ENCODE measurements at places on chromosomes 11 and 22. TPM values are rescaled to one million over a fixed set of nuclear protein-coding genes. Genes with fewer than 3 reads are reported as not detected.

C11orf54 gene
- 19.7 TPM for total RNA-seq

MS4A13 gene
- total RNA-seq: not detected

DNA sequence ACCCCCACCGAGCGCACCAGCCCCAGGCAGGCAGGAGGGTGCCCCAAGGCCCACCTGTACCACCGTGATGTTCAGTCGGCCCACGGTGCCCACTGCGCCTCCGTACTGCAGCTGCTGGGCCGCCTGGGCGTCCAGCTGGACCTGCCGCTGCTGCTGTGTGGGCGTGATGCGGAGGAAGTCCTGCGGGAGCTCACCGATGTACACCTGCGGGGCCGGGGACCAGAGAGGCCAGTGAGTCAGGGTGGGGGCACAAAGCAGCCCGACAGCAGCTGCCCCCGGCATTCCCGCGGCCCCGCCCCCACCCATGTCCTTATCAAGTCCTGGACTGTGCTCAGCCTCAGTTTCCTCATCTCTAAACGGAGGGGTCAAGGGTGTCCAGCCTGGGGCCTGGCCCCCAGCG, 13.8 kb downstream of the TOLLIP start:
- DNase-seq: no peak

GRCh38 chr11:100340466-100341319, 346.4 kb upstream of the ARHGAP42 start:
- DNase-seq: peak; percentile 56

GRCh38 chr22:37324340-37325038, 42.2 kb downstream of the CYTH4 start:
- no peak for DNase-seq

DNA sequence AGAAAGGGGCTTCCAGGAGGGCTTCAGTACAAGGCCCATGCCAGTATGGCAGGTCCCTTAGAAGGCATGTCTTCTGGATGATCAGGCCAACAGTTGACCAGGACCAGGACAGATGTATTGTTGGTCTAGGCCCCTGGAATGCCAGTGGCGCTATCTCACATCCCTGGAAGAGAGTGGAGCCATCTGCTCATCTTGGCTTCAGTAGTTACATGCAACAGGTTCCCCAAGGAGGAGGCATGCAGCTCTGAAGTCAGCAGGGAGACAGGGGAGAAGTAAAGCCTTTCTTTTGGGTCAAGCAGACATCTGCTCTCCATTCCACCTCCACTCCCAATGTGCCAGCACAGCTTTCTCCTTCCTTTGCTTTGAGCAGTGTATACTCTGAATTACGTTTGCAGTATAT, 244.1 kb downstream of the KIRREL3 start:
- DNase-seq: no peak

Data from bronchial epithelial cell (primary cell).